Activated CD4-positive, alpha-beta T cell treated with anti-CD3 and anti-CD28 coated beads for 4 hours (primary cell): ENCODE measurements at places on chromosomes 1 and 21.

GRCh38 chr1:185137896-185138545, 18.7 kb downstream of the TRMT1L start:
- no peak for DNase-seq

DNA sequence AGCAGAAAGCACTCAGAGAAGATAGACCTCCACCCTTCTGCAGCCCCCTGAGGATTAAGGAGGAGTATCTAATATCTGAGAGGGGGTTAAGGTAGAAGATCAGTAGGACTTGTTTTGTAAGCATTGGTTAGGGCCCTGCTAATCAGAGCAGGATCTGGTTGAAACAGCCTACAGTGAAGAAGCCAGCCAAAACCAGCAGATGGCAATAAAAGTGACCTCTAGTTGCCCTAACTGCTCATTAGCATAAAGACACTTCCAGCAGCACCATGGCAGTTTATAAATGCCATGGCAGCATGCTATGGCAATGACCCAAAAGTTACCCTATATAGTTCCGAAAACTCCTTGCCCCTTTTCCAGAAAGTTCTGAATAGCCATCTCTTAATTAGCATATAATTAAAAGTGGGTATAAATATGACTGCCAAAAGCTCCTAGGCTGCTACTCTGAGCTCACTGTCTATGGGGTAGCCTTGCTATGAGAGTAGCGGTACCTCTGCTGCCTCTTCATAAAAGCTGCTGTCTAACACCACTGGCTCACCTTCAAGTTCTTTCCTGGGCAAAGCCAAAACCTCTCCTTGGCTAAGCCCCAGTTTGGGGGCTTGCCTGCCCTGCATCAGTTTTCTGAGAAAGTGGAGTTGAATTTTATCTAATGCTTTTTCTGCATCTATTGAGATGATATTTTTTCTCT, 254.2 kb downstream of the PAPPA2 start:
- no peak for DNase-seq

DNA sequence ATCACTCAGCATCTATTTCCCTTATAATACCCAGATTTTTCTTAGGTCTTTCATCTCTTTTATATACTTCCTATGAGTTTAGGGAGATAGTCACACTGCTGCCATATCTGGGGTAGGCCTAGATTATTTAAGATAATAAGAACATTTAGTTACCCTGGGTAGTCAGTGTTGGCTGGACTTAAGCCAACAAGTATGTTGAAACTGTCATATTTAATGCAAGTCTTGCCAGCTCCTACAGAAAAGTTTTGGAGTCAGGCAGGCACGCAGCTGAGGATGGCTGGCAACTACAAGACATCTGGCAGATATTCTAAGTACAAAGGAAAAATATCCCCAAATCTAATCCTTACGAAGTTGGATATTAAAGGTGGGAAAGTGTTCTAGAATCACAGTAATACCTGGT, 19.2 kb upstream of the DEPDC1 start:
- DNase-seq, result no peak

DNA sequence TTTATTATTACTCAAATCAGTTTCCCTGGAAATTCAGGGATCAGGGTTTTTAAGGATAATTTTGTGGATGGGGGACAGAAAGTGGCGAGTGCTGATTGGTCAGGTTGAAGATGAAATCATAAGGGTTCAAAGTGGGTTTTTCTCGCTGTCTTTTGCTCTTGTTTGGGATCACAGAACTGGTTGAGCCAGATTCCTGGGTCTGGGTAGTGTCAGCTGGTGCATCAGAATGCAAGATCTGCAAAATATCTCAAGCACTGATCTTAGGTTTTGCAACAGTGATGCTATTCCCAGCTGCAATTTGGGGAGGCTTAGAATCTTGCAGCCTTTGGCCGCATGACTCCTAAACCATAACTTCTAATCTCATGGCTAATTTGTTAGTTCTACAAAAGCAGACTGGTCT, 9.3 kb downstream of the CHI3L2 start:
- no peak for DNase-seq

DNA sequence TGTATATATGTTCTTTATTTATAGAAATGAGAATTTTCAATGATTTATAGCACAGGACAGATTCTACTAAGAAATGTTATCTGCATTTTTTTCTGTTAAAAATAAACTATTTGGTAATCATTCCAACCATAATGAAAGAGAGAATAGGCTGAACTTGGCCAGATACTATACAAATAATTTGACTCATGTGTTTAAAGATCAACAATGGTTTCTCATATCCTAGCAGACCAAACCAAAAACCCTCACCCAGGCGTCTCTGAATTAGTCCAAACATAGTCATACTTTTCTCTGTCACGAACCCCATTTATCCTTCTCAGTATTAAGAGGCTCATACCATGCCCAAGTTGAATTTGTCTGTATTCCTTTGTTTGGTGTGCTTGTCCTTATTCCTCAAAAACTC, 40.3 kb downstream of the RPE65 start:
- no peak for DNase-seq
